ENCODE measurements at places on chromosomes 5 and 9.

GRCh38 chr5:112878760-112879159 lies 17.7 kb downstream of the SRP19 start:
- DNase-seq = peak; percentile 19

DNA sequence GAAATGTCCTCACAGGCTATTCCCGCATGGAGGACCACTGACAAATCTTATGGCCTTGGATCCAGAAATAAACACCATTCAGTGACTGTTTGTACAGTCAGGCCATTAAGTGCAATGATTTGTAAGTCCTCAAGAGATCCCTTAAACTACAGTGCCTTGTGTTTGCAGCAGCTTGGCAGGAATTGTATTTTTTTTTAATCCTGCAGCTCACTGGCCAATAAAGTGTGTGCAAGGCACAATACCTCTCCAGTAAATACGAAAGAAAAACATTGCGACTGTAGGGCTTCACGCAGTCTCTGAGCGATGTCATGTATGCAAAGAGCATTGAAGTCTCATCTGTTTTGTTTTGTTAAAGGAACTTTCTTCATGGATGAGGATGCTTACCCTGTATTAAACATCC lies 74.2 kb upstream of the TUSC1 start:
- no peak for DNase-seq

DNA sequence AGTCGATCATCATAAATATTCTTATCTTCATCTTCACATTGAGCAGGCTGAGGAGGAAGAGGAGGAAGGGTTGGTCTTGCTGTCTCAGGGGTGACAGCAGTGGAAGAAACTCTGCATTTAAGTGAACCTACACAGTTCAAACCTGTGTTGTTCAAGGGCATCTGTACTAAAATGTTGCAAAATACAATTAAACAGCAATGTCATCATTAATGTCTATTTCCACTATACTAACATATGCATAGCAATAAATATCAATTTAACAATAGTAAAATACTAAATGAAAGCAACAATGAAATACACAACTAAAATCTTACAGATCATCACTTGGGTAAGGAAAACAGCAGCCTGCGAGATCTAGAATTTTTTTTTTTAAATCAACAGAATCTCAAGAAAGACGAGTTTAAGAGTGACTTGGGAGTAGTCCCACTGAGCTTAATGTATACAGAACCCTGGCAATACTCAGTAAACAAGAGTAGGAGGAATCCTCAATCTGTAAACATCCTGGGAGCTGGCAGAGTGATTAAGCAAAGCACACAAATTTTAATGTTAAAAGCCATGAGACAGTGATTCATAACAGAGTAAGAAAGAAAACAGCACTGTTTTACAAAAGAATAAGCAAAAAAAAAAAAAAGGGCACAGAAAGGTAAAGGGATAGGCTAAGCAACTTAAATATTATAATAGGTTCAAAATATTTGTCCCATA lies 10.0 kb downstream of the HOMER1 start:
- no peak for DNase-seq

DNA sequence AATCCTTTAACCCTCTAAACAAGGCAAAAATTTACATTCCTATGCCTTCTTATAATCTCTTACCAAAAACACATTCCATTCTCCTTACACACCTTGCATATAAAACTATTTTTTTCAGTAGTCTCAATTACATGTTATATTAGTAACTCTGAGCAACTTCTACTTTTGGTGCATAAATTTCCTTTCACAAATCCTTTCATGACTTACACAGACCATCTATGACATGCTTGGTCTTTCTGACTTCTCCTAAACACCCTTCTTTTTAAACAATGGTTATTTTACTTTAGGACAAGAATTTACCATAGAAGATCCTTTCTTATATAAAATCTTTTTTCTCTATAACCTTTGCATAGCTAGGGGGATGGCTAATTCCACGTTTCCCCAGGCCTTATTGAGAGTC lies 208.0 kb upstream of the ARRDC3 start:
- no peak for DNase-seq

DNA sequence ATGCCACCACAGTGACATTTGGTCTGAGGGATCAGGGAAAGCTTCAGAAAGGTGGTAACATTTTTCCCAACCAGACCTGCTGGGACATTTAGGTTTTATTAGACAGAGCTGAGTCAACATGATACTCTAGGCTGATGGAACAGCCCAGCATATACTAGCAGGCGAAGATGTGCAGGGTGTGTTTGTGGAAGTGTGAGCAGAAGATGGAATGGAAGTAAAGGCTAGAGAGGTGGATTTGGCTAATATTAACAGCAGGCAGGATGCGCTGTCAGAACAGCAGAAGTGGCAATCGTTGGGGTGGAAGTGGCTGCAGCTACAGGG lies 340.6 kb downstream of the ASTN2 start:
- DNase-seq = no peak

DNA sequence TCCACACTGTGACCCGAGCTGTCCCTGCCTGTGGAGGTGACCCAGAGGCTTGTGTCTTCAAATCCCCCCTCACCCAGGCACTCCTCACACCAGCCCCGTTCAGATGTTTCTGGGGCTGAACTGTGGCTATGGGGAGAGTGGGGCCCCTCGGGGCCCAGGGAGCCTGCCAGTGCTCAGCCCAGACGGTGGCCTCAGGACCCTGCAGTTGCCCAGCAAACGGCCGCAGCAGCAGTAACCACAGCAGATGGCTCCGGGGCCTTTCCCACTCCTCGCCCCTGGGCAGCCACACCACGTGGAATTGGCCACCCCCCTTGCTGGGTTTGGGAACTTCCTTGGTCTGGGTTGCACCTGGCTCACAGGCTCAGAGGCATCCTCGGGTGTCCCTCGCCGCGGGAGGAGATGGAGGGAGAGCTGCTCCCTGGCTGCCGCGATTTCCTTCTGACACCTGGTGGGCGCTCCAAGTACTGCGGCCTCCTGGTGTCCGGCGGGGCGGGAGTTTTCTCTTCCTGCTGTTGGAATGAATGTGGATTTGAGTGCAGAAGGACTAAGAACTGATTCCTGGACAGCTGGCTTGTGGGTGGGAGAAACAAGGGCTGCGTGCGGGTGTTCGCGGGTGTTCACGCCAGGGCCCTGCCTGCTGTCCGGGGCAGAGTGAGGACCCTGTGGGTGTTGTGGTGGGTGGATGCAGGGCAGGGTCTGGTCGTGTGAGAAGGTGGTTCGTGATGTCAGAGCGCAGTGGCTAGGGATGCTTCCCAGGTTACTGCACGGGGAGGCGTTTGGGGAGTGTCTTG lies 97.5 kb downstream of the COL5A1 start:
- peak; percentile 44 for DNase-seq

- DNase-seq = no peak
These were observed 46.0 kb downstream of the C9orf152 start for GRCh38 chr9:110161940-110162339.

DNA sequence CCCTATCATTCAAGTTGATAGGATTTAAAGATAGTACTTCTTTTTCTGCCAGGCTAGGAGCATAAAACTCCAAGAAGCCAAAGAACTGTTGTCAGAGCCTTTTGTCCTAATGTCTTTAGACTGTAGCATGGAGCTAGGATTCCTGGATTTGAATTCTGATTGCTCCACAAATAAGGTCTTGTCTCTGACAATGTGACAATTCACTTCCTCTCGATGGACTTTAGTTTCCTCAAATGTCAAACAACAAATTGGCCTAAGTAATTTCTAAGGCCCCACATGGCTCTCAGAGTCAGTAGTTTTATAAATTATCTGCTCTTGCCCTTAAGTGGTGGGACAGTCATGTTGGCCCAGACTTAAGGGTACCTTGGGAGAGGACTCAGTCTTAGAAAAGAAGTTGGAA lies 36.7 kb downstream of the RFK start:
- no peak for DNase-seq

DNA sequence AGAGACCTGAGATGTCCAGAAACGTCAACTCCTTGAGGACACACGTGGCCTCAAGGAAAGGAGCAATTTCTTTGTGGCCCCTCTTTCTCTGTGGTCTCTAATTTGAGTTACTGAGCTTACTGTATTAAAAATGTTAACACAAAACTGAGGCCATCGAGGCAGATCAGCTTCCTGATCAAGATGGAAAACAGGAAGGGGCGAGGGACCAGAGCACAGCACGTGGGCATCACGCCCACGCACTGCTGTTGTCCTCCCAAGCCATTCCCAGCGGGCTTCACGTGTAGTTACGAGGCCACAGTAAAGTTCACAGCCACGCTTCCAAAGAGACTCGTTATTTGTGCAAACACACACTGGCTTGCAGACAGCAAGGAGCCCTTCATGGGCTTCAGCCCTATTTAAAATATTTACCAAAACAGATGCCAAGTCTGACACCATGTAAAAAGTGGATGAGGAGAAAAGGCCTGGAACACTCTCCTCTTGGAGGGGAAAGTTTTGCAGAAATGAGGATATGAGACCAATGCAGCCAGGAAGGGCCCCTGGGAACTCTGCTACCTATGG lies 149.5 kb downstream of the ROR2 start:
- no peak for DNase-seq

GRCh38 chr9:7316967-7317366 lies 482.6 kb downstream of the DMAC1 start:
- no peak for DNase-seq

DNA sequence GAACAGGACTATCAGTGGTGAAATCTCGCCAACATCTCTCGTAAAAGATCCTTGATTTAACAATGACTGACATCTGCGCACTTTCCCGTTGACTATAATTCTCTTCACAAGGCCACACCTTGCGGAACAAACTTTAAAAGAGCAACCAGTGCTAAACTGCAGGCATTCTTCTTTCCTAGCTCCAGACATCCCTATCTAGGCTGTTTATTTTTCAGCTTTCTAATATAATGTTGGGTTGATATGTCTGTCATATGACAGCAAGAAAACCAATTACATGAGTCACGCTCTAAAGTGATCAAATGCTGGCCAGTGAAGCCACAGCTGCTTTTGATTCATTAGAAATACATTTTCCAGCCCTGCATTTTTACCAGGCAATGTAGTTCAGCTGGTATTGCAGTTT lies 162.5 kb downstream of the ELAVL2 start:
- DNase-seq = no peak

DNA sequence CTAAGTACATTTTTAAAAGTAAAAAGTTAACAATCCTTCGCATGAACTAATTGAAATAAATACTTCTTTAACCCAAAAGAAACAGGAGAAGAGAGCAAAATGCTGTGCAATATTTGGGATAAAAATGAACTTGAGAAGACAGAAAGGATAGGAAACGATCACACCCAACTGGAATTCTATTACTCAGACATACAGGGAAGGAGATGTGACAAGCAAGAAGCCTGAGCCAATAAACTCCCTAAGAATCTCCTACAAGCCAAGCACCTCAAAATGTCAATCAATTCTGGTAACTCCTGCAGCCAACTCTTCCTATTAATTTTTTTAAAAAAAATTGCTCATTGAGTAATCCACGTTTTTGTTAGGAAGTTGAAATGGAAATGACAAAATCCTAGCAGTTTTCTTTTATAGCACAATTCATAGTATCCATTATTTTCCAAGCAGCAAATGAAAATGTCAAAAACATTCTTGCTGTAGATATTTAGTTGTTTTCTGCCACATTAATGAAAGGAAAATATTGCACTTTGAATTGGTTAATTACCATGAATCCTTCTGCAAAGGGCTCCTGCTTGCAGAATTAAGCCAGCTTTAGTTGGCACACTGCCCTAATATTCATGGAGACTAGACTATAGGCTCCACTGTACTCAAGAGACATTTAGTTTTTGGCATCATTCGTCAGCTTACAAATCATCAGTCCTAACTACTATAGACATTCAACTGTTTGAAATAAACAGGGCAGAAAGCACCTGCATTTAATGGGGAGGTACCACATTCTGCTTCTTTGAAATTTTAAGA lies 89.0 kb downstream of the RFX3 start:
- no peak for DNase-seq

DNA sequence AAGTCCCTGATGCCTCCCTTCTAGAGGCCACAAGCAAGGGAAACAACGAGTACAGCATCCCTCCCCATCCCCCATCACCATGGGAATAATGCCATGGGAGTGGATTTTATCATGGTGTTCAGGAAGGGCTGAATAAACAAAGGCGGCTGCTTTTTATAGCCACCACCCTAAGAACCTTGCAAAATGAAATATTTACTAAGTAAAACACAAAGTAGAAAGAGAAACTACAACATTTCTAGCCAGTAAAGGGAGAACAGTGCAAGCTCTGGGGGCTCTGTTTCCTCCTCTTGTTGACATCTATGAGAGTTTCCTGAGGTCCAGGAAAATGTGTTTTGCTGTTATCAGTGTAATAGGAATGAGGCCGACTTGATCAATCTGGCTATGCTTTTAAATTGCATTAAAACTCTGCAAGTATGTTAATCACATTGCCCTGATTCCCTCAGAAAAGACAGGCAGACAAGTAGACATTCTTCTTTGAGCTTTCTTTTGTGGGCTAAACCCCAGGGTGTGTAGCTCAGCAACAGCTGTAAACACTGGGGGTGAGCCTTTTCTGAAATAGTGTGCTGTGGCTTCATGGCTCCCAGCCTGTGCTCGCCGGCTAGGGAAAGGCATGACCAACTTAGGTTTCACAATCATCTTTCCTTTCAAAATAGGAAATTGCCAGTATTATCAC lies 31.1 kb downstream of the SV2C start:
- DNase-seq = no peak

DNA sequence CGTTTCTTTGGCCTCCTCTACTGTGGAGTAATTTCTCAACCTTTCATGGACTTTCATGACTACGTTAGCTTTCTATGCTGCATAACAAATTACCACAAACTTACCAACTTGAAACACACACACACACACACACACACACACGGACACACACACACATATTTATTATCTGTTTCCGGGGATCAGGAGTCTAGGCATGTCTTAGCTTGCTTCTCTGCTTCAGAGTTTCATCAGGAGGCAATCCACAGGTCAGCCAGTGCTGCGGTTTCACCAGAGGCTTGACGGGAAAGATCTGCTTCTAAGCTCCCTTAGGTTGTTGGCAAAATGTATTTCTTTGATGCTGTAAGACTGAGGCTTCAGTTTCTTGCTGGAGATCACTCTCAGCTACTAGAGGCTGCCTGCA lies 59.0 kb upstream of the C9orf72 start:
- DNase-seq = no peak

- peak; percentile 19 for DNase-seq
These were observed 54.2 kb downstream of the LRSAM1 start for GRCh38 chr9:127505396-127506116.

GRCh38 chr9:11319538-11319937 lies 706.7 kb upstream of the PTPRD start:
- no peak for DNase-seq

DNA sequence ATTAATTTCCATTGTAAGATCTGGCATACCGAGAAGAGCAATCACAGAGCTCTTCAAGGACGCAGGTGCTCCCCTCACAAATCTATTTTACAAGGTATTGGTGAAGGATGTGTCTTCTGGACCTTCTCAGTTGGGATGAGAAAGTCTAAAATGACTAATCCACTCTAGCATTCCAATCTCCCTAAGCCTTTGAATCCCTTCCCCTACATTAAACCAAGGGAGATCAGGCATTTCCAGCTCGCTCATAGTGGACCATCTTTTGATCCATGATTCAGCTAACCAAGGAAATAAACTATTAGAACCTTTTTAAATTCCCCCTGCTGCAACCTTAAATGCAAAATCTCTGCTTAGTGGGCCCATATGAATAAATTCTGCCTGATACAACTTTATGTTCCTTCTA lies 95.9 kb upstream of the FBN2 start:
- DNase-seq = no peak
